ENCODE measurements at places on chromosomes 6 and 20.

- DNase-seq = peak; percentile 25
Measured at GRCh38 chr6:113558966-113559365, 298.2 kb upstream of the MARCKS start.

- peak; percentile 97 for DNase-seq
Measured at GRCh38 chr20:37990571-37991151, 42.6 kb downstream of the TTI1 start.

DNA sequence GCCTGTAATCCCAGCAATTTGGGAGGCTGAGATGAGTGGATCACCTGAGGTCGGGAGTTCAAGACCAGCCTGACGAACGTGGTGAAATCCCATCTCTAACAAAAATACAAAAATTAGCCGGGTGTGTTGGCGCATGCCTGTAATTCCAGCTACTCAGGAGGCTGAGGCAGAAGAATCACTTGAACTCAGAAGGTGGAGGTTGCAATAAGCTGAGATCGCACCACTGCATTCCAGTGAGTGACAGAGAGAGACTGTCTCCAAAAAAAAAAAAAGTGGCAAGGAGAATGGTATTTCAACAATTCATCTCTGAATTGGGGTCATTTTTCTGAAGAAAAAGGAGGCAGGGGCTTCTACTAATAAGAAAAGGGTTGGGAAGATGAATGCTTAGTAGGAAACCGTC lies 111.5 kb upstream of the NHSL1 start:
- DNase-seq = no peak

DNA sequence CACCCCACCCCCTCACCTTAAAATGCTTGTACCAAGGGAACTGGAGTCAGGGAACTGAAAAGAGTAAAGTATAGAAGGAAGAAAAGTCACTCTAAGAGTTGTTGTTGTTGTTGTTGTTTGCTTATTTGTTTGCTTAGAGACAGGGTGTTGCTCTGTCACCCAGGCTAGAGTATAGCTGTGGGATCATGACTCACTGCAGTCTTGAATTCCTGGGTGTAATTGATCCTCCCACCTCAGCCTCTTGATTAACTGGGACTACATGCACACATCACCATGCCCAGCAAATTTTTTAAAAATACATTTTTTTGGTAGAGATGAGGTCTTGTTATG lies 681.6 kb upstream of the GJE1 start:
- DNase-seq = no peak

DNA sequence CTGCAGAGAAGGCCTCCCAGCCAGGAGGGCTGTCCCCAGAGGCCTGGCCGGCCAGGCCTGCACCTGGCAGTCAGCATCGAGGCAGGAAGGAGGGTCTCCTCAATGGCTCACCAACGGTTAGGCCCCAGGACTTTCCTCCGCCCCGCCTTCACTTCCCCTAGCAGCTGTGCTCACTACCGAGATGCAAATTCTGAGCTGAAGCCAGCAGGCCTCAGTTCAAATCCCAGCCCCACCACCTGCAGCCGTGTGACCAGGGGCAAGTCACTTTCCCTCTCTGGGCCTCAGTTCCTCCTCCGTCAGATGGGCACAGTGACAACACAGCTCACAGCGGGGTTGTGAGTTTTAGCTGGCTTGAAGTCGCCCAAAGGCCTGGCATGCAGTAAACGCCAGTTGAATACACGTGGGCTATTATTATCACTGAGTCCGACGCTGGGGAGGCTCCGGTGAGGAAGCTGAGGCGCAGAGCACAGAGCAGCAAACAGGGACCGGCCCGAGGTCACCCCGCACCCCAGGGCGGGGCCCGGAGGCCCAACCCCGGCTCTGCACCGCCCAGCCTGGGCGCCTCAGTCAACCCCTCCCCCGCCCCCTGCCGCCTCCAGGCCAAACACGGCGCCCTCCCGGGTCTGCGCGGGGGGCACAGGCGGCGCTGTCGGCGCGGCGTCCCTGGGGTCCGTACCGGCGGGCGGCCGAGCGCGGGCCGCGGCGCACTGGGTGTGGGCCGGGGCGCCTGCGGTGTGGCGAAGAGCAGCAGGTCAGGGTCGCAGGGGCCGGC lies 671 bp downstream of the E2F1 start:
- DNase-seq = peak; percentile 5

- DNase-seq = no peak
Measured at GRCh38 chr6:146679386-146679785, 80.6 kb downstream of the ADGB start.

- no peak for DNase-seq
Measured at GRCh38 chr6:1327630-1328029, 15.7 kb downstream of the FOXQ1 start.

- peak; percentile 55 for DNase-seq
Measured at GRCh38 chr6:37531026-37531425, 31.3 kb upstream of the CCDC167 start.
